ENCODE measurements at places on chromosomes 6 and 20.
A peak's percentile ranks its signal among the peaks of the same experiment; 100 is the strongest.

GRCh38 chr20:52031563-52032303 is 159.8 kb downstream of the ZFP64 start:
- no peak for DNase-seq

- no peak for DNase-seq
Observed at GRCh38 chr20:5090191-5090590, 29.6 kb downstream of the PCNA start.

DNA sequence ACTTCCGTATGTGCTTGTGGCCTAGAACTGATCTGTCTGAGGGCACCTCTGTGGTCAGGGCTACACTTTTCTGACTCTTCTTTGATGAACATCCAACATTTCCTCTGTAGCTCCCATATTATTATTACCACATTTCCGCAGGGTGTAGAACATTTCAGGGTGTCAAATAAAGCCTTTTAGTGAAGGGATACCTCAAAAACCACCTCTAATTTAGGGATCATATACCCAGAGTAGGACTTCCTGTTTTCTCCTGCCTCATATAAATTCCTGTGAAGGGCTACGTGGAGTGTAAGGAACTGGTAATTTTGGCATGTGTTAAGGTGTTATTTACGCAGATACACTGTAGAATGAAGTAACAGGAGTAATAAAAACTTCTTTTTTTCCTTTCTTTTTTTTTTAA is 5.5 kb upstream of the MUC22 start:
- DNase-seq: no peak

DNA sequence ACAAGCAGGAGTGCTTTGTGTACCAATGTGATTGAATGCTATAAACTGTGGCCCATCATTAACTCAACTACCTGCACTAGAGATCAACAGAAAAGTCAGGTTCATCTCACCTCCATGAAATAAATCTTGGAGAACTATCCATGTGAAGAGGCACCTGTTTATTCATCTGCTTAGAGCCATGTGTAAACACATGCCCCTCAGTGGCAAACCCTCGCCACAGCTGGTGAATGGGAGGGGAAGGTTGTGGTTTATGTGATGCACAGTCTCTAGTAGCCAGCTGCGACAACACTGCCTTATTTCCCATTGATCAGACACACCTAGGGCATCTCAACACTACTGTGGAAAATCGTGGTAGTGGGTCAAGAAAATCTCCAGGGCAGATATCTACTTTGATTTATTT is 640.2 kb downstream of the PTPRT start:
- DNase-seq: peak; percentile 64

GRCh38 chr6:91694016-91694654 is 1107.3 kb upstream of the MAP3K7 start:
- no peak for DNase-seq

- no peak for DNase-seq
Observed at GRCh38 chr6:90347411-90347851, 50.8 kb upstream of the BACH2 start.

DNA sequence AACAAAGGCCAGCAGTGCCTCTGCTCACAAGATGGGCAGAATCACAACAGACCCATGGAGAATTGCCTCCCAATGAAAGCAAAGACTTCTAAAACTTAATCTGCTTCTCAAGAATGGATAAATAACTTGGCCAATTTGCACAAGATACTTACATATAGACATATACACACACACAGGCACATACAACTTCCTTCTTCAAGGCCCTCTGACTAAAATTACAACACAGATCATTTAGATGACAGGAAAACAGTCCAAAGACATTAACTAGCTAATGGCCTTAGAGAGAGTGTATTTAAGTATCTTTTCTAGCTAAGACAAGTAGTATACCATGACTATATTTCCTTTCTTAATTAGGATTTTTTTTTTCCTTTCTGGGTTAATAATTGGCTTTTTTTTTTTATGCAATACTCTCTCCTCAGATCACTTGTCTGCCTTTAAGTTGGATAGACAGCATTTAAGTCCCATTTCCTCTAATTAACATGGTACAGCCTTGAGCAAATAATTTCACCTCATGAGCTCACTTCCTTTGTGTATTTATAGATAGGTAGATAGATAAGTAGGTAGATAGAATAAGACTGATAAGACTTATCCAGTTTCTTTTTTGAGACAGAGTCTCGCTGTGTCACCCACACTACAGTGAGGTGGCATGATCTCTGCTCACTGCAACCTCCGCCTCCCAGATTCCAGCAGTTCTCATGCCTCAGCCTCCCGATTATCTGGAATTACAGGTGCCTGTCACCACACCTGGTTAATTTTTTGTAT is 70.0 kb downstream of the NRSN1 start:
- no peak for DNase-seq

- peak; percentile 46 for DNase-seq
Observed at GRCh38 chr6:111113336-111114086, 26.2 kb downstream of the SLC16A10 start.

GRCh38 chr20:56487216-56487615 is 18.8 kb downstream of the RTF2 start:
- DNase-seq: no peak

- DNase-seq: no peak
Observed at GRCh38 chr6:39300739-39301138, 13.5 kb downstream of the KCNK17 start.

DNA sequence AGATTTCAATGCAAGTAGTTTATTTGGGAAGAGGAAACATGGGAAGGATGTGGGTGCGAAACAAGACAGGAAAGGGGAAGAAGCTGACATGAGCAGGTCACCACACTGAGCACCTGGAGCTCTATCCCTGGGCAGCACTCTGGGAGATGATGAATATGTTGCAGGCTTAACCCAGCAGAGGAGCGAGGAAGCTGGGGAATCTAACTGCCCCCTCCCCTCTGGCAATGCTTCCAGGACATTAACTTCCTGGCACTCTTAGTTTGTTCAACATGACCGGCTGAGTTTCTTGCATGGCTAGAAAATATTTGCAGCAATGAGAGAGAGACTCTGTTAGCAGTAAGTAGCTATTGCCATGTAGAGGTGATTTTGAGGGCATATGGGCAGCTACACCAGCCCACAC is 4.9 kb upstream of the ADA start:
- DNase-seq: no peak

- DNase-seq: no peak
Observed at GRCh38 chr6:43306086-43306485, 2.5 kb downstream of the CRIP3 start.

GRCh38 chr6:157622427-157622826 is 200.6 kb upstream of the SNX9 start:
- no peak for DNase-seq

DNA sequence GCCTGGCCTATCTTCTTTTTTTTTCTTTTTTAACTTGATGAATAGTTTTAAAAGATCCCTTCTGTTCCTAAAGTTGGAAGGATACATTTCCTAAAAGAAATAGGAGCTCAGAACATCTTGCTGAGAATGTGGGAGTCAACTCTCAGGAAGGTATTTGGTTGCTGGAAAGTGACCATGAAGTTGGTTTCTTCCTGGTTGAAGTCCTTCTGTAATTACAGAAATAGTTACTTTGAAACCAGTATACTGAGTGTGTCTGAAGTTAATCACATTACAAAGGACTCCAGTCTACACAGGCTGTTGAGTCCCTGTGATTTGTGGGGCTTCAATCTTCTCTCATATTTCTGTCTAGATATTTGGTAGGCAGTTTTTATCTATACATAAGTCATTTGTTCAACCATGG is 9.8 kb upstream of the PLEKHG1 start:
- DNase-seq: no peak

DNA sequence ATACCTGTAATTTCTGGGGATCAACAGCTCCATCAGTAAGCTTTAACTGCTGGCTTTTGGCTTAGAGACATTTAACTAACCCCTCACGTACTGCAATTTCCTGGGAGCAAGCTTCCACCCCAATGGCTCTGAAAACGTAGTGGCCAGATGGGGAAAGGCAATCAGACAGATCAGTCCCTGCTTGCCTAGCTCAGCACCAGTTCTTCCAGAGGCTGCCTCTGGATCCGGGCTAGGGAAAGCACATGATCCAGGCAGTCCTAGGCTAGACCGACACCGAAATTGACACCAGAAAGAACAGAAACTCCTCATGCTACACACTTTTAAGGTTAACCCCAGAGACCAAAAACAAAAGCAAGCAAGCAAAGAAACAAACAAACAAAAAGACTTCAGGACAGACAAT is 13.3 kb downstream of the PREP start:
- DNase-seq: no peak

GRCh38 chr20:57203204-57203603 is 63.2 kb downstream of the BMP7 start:
- no peak for DNase-seq

- DNase-seq: no peak
Observed at GRCh38 chr6:108955329-108955949, 107.2 kb downstream of the ARMC2 start.

DNA sequence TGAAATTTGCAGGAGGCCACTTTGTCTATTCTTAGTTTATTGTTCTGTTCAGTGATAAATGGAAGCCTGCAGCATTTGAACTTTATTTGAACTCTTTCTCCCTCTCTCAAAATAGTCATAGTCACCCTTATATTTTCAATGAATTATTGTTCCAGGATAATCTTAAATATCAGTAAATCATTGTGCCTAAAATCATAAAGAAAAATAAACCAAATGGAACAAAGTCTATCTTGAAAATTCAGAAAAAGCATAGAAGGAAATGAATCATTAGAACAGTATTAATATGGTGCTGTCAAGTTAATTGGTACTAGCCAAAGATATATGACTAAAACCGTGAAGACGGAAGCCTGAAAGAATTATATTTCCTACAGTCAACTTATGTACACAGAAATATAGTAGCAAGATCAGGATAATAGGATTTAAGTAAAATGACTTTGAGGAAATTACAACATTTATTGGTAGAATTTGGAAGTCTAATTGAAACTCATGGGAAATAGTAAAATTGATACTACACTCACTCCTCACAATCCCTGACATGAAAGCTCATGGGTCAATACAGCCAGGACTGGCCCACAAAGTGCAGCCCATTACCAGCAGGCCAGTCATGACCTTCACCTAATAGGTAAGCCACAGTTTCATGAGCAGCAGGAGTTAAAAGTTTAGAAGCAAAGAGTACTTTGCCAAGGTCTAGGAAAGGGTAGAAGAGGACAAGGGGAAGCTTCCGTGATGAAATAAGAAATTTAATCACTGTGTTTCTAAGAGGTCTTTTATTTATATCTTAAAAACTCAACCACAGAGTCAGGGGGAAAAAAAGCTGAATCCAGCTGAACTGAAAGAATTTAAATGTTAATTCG is 119.9 kb upstream of the ENPP5 start:
- DNase-seq: no peak

DNA sequence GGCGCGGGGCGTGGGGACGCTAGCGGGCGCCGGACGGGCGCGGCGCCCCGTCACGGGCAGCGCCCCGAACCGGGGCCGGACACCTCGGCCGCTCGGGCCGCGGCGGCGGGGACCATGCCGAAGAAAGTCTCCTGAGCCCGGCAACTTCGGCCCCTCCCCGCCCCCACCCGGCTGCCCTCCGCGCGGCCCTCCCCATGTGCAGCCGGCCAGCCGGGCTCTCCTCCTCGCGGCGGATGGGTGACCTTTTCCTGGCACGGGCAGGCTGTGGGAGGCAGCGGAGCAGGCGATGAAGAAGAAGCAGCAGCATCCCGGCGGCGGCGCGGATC is 278 bp downstream of the UST start:
- no peak for DNase-seq

DNA sequence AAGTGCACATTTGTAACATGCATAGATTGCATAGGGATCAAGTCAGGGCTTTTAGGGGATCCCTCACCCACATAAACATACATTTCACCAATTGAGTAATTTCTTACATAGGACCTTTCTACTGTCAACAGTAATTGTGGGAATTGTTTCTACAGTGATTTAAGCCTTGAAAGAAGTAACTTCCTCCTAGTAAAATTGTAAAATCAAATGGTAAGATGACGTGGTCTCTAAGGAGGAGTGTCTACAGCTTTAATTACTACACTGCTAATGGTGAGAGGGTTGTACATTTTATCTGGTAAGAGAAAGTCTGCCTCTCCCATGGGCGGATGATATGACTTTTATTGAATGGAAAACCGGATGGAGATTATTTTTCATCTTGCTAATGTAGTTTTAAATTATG is 98.0 kb downstream of the RPP40 start:
- DNase-seq: no peak

DNA sequence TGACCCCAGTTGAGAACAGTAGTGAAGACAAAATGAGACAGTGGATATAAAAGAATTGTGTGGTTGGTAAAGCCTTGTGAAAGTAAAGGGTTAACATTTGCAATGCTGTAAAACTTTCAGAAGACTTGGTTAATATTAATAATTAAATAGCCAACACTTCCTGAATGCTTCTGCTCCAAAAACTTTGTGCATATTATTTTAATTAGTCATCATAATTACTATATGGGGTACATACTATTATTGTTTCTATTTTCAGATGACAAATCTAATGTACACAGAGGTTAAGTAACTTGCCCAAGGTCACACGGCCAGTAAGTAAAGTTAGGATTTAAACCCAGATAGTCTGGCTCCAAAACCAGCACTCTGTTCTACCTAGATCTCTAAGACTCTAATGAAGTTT is 291.3 kb downstream of the OGFRL1 start:
- DNase-seq: no peak

- DNase-seq: peak; percentile 80
Observed at GRCh38 chr6:163347021-163347446, 67.5 kb upstream of the QKI start.

DNA sequence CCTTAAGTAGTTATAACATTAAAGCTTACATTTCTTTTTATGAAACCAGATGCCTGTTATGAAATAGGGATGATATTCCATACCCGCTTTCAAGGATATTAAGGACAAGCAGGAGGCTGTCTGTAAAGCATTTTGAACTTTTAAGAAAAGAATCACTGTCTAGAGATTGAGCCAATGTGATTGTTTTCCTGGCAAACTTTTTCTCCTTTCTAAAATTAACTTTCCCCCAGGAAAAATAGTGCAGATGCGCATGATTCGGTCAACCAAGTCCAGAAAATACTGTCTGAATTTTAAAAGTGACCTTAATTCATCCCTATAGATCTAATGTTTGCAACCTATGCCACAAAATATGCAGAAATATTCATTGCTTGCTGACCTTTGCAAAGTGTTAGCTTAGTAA is 15.1 kb upstream of the DEK start:
- DNase-seq: no peak

GRCh38 chr6:95227351-95227750 is 350.0 kb upstream of the MANEA start:
- DNase-seq: no peak

DNA sequence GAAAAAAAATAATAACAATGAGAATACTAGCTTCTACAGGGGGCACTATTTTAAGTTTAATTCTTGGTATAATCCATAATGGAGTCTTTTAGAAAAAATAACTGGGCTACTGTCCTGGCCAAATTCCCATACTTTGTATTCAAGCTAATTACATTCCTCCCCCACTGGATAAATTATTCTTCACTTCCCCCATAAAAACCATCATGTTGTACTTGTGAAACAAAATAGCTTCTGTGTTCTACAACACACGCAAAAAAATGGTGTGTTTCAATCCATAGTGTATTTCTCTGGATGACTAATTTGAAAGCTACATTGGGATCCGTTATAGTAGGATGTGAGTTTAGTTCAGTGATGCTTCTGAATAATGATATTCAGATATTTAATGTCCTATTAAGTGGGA is 21.6 kb upstream of the HDDC2 start:
- DNase-seq: no peak

- no peak for DNase-seq
Observed at GRCh38 chr6:167046861-167047495, 47.8 kb downstream of the CEP43 start.

- DNase-seq: no peak
Observed at GRCh38 chr6:30321692-30322388, 4.9 kb upstream of the TRIM39 start.

- DNase-seq: no peak
Observed at GRCh38 chr6:112480553-112480952, 133.4 kb downstream of the RFPL4B start.

Data from SJCRH30 (cell line).